Umbilical cord (tissue), 2 donors: ENCODE measurements at places on chromosomes 2 and 18.

- no peak for DNase-seq
These were observed 3.2 kb downstream of the CFAP210 start for GRCh38 chr2:169690958-169691357.

DNA sequence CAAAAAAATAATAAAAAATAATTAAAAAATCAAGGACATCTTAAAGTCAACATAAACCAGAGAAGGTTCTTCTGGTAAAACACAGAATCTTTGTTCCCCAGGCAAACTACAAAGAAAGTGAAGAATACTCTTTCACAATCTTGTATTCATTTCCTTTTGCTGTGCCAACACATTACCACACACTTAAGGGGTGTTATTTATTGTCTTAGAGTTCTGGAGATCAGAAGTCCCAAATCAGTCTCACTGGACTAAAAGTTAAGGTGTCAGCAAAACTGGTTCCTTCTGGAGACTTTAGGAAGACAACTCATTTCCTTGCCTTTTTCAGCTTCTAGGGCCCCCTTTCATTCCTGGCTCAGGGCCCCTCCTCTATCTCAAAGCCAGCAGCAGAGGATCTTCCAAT lies 12.2 kb upstream of the CAB39 start:
- no peak for DNase-seq

DNA sequence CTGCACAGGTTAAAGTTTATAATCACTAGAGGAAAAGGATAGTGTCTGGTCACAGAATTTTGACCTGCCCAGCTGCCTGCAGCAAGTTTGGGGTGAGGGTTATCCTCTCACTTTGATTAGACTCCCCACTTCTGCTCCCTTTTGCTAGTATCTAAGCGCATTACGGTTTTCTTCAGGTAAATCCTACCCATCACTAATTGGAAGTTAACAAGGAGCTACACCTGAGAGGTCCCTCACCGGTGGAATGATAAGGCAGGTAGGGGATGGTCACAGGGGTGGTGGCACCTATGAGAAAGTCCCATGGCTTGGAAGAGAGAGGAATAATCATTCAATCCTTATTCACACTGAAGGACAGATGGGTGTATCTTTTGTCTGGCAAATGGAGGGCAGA lies 7.6 kb downstream of the BCL2 start:
- DNase-seq, result no peak

DNA sequence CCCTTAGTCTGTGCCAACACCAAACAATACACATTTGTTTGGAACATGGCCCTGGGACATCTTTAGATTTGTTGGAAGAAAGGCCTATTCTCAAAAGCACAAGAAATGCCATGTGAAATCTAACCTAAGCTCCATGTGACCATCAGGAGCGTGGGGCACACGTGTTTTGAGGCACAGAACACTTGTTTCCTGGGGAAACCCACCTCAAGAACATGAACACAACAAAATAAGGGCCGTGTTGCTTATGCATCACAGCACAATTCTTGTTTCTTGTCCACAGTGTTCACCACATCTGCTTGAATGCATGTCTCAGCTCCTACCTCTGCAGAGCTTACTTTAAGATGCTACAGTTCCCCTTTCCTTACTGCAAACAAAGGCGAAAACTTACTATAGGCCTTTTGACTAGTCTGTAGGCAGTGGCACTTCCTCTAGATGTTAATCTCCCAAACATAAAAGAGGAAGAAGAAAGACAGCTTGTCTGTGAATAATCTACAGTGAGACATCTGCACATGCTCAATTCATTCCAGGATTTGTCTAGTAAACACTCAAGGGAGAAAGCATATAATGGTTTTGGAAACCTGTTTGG lies 165.0 kb downstream of the ANKRD44 start:
- DNase-seq, result peak; percentile 50

DNA sequence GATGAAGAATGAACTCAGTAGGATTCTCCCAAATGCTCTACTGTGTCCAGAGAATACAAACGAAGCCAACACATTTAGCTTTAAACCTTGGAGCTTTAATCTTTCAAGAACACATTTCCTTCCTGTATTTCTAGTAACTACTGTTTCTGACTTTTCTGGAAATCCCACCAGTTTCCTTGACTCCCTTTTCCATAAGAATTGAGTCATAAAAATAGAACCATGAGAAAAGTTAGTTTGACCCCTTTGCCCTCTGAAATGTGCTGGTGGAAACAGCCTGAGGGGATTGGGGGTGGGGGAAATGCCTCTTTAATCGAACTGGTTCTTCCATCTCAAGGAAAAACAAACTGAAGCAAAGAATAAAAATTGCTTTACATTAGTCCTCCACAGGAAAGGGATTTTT lies 123.9 kb downstream of the TMEM17 start:
- peak; percentile 42 for DNase-seq

GRCh38 chr2:159797543-159798375 lies at the start of gene CD302:
Gene CD302, minus strand, starts transcription at chr2:159798208. Its CDS starts 10 bp downstream, at chr2:159798198.
- peak; percentile 40 for DNase-seq

GRCh38 chr2:84891355-84892010 lies 10.6 kb upstream of the TRABD2A start:
- no peak for DNase-seq

DNA sequence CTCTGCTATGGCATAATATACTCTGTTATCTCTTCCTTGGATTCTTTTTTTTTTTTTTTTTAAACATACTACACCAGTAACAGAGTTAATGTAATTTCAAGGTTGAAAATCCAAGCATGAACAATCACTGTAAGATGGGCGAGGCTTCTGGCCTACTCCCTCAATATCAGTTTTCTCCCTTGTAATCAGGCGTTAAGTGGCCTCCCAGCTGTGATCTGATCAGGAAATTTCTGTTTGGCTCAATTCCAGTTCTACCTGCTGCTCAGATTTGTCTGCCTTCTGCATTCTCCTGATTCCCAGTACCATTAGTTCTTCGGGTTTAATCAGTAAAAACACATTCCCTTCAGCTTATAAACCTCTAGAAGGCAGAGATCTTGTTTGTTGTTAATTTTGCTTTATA lies 18.6 kb downstream of the PRKD3 start:
- no peak for DNase-seq
